ENCODE measurements at places on chromosomes 12 and 14. TPM values are rescaled to one million over a fixed set of nuclear protein-coding genes. Genes with fewer than 3 reads are reported as not detected.

CCDC175 gene
- not detected for total RNA-seq

TTC6 gene
- total RNA-seq = not detected

NRL gene
- 1.0 TPM for total RNA-seq

AKAP3 gene
- total RNA-seq = 5.2 TPM

SOX5 gene
- 12.4 TPM for total RNA-seq
